ENCODE measurements at places on chromosomes 6 and 20.

DNA sequence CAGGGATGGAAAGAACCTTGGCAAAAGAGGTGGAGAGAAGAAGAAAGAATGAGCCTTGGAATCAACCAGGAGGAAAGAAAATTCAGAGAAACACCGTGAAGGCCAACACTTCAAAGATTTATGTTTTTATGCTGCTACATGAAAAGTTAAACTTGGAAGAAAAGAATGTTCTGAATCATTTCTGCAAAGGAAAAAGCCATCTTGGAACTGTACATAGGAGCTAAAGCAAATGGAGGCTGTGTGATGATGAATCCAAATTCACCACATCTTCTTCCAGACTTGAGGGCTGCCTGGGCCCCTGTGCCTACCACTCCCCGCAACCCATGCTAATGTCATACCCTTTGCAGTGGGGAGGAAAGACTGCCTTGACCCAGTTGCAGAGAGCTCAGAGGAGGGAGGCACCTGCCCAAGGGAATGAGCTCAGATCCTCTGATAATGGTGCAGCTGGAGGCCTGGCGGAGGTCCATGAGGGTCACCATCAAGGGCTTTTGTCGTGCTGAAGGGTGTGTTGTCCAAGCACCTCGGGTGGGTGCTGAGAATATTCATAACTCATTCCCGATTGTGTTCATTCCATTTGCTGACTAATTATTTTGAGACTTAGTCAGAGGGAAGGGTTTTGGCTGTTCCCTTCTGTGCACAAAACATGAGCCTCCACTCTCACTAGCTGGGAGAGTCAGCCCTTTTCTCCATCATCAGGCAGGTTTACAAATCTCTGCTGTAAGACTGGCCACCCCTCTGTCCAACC lies 245.8 kb upstream of the JAG1 start:
- DNase-seq, result no peak

DNA sequence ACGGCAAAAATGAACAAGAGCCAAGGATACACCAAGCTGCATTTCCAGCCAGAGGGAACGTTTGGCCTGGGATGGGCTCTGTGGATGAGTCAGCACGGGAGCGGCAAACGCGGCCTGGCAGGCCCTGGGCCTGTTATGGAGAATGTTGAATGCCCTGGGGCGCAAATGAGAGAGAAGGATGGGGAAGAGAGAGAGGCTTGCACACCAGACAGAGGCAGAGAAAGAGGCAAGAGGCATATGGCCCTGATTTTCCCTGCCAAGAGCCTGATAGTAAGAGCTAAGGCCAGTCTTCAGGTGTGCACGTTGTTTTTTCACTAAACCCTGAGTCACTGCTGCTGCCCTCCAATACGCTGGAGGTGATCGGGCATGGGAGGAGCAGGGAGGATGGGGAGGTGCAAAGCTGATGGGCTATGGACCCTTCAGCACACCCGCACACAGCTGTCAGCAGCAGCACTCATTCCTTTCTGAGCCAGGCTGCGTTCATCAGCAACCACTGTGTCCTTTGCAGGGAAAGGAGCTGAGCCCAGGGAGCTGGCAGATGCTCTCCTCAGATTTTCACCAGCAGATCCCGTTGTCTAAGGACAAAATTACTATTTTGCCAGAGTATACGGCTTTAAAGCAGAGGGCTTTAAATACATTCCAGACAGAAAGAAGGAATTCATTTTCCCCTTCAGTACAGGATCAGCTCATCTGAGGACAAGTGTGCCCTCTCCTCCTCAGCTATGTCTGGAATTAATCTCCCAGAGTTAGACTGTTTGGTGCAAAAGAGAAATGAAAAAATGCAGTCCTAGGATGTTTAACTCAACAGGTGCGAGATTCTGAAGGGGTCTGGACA lies 61.7 kb upstream of the SLC22A23 start:
- no peak for DNase-seq

DNA sequence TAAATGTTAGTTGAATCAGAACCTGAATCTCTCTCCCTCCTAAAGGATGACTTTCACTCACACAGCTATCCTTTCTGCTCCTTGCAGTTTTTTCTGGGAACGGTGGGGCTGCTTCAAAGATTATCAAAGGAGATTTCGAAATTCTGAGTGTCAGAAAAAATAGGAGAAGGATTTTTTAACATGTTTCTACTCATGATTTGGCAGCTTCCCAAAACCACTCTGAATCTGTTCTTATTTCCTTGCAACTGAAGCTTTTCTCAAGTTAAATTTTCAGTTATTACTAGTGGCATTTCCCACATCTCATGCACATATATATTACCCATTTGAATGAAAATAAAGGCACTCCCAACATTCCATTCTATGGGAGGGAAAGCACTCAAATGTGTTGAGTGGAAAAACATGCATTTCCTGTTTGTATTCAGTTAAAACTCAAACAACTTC lies 123.6 kb downstream of the LCA5 start:
- no peak for DNase-seq

GRCh38 chr20:61253264-61253639 lies 1.2 kb downstream of the CDH4 start:
- DNase-seq, result peak; percentile 47

DNA sequence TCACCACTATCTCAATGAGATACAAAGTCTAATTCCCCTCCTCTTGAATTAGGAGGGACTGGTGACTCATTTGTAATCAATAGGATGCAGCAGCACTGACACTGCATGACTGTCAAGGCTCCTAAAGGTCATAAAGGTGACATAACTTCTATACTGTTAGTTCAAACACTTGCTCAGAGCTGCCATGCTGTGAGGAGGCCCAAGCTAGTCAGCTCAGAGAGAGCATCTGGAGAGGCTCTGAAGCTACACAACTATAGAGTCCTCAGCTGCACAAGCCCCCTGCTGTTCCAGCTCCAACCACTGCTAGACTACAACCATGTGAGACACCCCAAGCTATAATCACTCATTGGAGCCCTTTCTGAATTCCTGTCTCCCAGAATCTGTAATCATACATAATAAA lies 17.0 kb upstream of the HEY2 start:
- no peak for DNase-seq
